Cerebellar nuclear complex (tissue), 1 donor: ENCODE measurements at places on chromosomes 12 and 14.

GRCh38 chr14:36997843-36998242, 174.6 kb downstream of the SLC25A21 start:
- DNase-seq = no peak

DNA sequence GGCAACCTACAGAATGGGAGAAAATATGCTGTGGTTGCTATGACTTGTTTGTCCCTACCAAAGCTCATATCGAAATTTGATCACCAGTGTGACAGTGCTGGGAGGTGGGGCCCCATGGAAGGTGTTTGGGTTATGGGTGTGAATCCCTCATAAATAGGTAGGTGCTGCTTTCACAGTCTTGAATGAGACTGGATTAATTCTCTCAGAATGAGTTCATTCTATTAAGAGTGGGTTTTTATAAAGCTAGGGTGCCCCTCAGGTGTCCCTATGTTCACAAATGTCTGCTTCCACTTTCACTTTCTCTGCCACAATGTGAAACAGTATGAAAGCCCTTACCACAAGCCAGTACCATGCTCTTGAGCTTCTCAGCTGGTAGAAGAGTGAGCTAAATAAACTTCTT, 133.5 kb downstream of the CPNE8 start:
- DNase-seq = no peak

DNA sequence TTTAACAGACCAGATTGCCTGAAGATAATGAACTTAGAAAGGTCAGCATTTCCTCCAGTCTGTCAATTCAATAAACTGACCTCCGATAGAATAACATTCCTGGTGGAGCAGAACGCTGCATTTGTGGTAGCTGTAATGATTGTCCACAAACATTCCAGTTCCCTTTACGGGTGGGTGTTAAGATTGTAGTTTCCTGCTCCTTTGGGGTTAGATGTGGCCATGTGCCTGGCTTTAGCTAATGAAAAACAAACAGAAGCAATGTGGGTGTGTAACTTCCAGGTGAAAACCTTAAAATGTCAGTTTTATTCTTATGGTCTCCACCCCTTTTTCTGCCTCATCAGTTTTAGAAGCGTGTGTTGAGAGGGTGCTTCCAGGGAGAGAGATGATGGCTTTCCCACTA, 217.3 kb upstream of the CRY1 start:
- no peak for DNase-seq

GRCh38 chr14:33692762-33693161, 258.1 kb downstream of the EGLN3 start:
- DNase-seq = no peak

DNA sequence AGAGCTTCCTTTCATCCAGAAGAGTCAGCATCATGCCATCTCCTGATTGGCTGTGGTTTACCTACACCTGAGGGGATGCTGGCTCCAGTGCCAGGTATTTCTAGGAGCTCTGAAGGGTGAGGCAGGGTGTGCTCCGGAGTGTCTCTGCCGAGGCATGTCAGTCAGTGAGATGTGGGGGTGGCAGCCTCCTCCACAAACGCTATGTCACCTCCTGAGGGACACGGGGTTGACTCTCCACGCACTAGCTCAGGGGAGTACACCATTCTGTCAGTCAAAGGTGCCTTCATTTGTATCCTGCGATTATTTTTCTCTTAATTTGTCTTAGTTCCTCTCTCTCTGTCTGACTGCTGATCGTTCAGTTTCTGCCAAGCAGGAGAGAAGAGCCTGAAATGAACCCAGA, 604.5 kb downstream of the VRK1 start:
- no peak for DNase-seq
